Activated CD4-positive, alpha-beta T cell treated with anti-CD3 and anti-CD28 coated beads for 24 hours (primary cell): ENCODE measurements at places on chromosomes 2 and 18.

DNA sequence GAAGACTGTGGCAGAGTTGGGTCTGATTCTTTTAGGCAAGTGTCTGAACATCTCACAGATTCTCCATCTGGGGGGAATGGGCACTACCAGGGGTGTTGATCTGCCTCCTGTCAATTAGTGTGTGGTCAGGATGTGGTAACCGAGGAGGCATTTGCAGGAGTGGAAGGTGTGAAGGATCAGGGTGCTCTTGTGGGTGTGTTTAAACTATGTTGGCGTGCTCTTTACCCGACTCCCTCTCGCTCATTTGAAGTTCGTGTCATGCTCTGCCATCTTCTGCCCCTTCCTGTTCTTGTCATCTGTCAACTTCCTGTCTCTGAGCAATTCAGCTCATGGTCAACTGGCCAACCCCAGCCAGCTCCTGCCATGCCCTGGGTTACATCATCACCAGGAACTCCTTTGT lies 107.9 kb downstream of the RTN4 start:
- DNase-seq = no peak

DNA sequence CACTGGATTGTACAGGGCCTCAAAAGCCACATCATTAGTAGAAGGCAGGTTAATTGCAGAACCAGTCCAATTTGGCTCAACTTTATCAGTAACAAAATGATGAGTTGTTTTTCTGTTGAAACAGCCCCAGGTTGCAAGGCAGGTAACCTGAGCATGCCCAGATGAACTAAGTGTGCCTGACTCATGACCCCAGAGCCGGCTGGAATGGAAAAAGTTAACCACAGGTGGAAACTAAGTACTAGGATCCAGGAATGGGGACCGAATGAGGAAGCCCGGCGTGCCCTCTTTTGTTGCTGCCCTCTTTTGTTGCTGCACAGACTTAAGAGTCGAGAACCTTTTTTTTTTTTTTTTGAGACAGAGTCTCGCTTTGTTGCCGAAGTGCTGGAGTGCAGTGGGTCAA lies 79.5 kb upstream of the YWHAQ start:
- DNase-seq = no peak

DNA sequence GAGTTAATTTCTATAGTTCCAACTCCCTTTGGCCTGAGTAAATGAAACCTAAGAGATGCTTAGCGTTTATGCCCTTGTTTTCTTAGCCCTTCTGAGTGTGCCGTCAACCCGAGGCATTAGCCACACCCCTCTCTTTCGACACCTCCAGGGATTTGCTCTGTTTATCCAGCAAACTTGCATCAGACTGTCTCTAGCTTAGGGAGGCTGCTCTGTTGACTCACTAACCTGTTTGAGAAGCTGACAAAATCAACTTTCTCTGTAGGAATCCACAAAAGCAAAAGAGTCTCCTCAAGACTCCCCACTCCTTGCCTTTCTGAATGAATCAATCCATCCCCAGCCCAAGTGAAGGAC lies 317.6 kb downstream of the TNS1 start:
- DNase-seq = no peak

- no peak for DNase-seq
Measured at GRCh38 chr18:44510390-44510789, 170.3 kb upstream of the SETBP1 start.

DNA sequence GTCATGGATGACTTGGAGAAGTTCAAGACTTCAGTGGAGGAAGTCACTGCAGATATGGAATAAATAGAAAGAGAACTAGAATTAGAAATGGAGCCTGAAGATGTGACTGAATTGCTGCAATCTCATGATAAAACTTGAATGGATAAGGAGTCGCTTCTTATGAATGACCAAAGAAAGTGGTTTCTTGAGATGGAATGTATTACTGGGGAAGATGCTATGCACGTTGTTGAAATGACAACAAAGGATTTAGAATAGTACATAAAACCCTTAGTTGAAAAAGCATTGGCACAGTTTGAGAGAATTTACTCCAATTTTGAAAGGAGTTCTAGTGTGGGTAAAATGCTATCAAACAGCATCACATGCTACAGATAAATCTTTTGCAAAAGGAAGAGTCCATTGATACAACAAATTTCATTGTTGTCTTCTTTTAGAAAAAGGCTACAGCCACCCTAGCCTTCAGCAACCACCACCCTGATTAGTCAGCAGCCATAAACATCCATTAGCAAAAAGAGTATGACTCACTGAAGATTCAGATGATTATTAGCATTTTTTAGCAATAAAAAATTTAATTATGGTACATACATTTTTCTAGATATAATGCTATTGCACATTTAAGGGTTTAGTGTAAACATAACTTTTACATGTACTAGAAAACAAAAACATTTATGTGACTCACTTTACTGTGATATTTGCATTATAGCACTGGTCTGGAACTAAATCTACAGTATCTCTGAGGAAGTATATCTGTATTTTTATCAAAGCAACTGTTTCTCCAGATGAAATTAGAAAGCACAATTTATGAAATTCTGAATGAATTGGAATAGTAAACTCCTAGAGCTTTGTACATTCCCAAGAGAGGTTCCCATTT lies 110.5 kb upstream of the TACR1 start:
- no peak for DNase-seq

GRCh38 chr2:193668557-193669323 lies 1474.0 kb upstream of the TMEFF2 start:
- DNase-seq = no peak

DNA sequence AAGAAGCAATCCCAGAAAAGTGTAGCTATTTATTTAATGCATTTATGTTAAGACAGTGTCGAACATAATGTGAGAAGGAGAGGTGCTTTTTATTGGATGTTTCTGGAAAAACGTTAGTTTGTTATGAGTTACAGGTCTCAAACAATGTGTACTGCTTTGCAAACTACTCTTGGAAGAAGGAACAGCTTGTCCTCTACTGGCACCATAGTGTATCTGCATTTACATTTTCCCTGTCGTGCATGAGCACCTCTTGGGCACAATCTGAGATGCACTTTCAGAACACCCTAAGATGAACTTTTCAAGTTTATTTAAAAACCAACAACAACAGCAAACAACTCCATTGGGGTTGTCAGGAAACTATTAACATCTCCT lies 22.8 kb downstream of the CCNYL1 start:
- DNase-seq = no peak
